ENCODE measurements at places on chromosomes 16 and 17.

DNA sequence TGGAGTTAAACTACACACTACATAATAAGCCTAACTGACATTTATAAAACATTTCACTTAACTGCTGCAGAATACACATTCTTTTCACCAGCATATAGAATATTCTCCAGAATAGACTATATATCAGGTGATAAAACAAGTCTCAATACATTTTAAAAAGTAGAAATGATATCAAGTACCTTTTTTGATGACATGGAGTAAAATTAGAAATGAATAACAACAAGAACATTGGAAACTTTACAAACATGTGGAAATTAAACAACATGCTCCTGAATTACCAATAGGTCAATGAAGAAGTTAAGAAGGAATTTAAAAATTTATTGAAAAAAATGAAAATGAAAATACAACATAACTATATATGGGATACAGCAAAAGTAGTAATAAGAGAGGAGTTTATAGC, 47.5 kb upstream of the CES5A start:
- no peak for DNase-seq
- H3K4me1 ChIP-seq = no peaks in the 10 kb centered on the region
- H3K36me3 ChIP-seq = no peaks in the 10 kb centered on the region
- H3K4me3 ChIP-seq = no peak overlapping the region
- H3K27ac ChIP-seq = no peak overlapping the region
- H3K27me3 ChIP-seq = peaks cover 6% of the 10 kb centered on the region

- no peak overlapping the region for H3K27ac ChIP-seq
- no peaks in the 10 kb centered on the region for H3K36me3 ChIP-seq
- no peaks in the 10 kb centered on the region for H3K4me1 ChIP-seq
- DNase-seq = no peak
- H3K4me3 ChIP-seq = no peak overlapping the region
These were observed 34.8 kb upstream of the CDC42EP4 start for GRCh38 chr17:73346501-73347162.

- no peaks in the 10 kb centered on the region for H3K27me3 ChIP-seq
- no peak for DNase-seq
- H3K4me1 ChIP-seq = no peaks in the 10 kb centered on the region
These were observed 173.7 kb downstream of the SOX9 start for GRCh38 chr17:72294487-72294893.

- DNase-seq = no peak
- H3K36me3 ChIP-seq = peaks cover 3% of the 10 kb centered on the region
- H3K27me3 ChIP-seq = no peaks in the 10 kb centered on the region
- no peak overlapping the region for H3K4me3 ChIP-seq
These were observed 38.1 kb upstream of the METRNL start for GRCh38 chr17:83041305-83041704.

DNA sequence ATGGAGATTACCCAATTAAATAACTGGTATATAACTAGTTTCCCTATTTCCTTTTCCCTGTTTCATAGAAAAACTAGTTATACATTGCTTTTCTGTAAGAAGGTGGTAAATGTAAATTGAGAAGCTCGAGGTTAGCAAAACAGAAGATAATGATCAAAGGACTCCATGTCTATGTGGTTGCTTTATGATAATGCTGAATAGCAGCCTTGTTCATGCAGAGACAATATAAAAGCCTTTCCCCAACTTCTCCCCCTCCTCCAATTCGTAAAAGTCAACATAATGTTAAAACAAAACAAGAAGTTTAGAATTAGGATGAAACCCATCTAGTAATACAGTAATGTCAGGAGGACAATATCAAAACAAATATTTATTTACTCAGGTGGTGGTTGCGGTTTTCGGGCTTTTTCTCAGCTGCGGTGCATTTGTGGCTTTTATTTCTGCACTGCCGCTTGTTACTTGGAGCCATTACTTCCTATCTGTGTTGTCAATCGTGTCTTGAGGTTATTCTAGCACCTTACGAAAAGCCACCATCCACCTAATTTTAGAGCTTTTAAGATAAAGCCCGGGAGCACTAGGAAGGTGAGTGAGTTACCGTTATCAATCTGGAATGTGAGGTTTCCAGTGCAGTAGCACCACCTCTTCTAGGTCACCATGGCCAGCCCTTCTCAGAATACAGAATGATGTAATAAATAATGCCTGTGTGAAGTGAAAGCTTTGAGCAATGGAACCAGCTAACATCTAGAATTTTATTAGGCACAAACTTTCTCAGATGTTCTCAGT, 297.5 kb downstream of the CDH13 start:
- peaks cover 17% of the 10 kb centered on the region for H3K4me1 ChIP-seq
- H3K36me3 ChIP-seq = no peaks in the 10 kb centered on the region
- no peak overlapping the region for H3K27ac ChIP-seq
- H3K4me3 ChIP-seq = no peak overlapping the region

DNA sequence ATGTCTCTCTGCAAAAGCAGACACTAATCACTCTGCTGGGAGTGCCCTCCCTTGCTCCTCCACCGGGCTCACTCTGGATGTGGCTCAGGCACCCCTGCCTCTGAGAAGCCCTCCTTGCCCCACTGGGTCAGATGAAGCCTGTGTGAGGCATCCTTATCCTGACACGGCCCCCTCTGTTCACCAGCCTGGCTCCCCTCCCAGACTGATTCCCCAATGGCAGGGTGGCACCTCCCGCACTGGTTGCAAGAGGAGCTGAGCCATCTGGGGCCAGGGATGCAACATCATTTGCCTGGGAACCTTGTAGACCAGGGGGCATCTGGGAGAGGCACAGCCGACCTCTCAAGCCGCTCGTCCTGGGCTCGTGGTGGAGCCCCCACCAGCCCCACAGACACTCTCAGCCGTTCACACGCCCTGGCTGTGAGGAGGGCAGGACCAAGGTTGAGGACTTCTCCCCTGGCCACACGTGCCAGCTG, 6.7 kb downstream of the SMTNL2 start:
- no peak overlapping the region for H3K4me3 ChIP-seq
- DNase-seq = no peak
- H3K27ac ChIP-seq = no peak overlapping the region
- no peaks in the 10 kb centered on the region for H3K36me3 ChIP-seq
- peaks cover 9% of the 10 kb centered on the region for H3K4me1 ChIP-seq

- no peak overlapping the region for H3K27ac ChIP-seq
- DNase-seq = no peak
- peaks cover 12% of the 10 kb centered on the region for H3K4me1 ChIP-seq
- H3K4me3 ChIP-seq = no peak overlapping the region
These were observed 2.9 kb downstream of the FXR2 start for GRCh38 chr17:7611635-7612293.

Measured in T-cell (primary cell).